Activated T-helper 1 cell treated with anti-CD3 and anti-CD28 coated beads, Interleukin-12 subunit alpha, Interleukin-12 subunit beta, Interleukin-2, Interleukin-4 antibody, amounts not matched to agents 30 ng/mL and 10 ng/mL and 1 ng/mL, durations not matched to agents 14 hours and 24 hours and 36 hours (primary cell): ENCODE measurements at places on chromosomes 3 and 15. TPM values are rescaled to one million over a fixed set of nuclear protein-coding genes. Genes with fewer than 3 reads are reported as not detected.

DNA sequence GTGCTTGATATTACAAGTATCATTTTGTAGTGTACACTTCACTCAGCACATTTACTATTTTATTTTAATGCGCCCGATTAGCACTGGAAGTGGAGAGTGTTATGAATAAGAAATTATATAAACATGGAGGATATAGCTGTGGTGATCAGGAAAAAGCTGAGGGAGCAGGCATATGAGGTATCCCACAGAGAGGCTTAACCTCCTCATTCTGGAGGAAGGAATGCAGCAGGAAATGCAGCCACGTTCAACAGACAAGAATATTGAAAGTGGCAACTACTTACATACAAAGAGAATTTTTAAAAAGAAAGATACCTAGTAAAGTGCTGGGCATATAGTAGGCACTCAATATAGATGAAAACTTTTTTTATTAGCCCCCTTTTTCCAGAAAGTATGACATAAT is 166.0 kb upstream of the SATB1 start:
- H3K27me3 ChIP-seq, result no peaks in the 10 kb centered on the region
- H3K27ac ChIP-seq, result no peak overlapping the region
- H3K4me1 ChIP-seq, result no peaks in the 10 kb centered on the region
- DNase-seq, result no peak

GRCh38 chr3:122063908-122064307 is 8.7 kb downstream of the CD86 start:
- peaks cover 6% of the 10 kb centered on the region for H3K36me3 ChIP-seq
- peaks cover 5% of the 10 kb centered on the region for H3K27me3 ChIP-seq
- no peak for DNase-seq
- H3K27ac ChIP-seq, result no peak overlapping the region
- no peak overlapping the region for H3K4me3 ChIP-seq
- H3K4me1 ChIP-seq, result peaks cover 13% of the 10 kb centered on the region

DNA sequence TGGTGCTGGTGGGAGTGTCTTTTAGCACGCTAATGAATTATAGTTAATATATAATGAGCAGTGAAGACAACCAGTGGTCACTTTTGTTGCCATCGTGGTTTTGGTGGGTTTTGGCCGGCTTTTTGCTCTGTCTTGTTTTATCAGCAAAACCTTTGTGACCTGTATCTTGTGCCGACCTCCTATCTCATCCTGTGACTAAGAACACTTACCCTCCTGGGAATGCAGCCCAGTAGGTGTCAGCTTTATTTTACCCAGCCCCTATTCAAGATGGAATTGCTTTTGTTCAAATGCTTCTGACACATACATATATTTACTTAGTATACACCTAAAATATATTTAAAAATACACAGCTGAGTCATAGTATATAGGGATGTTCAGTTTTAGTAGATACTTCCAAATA is 770.3 kb downstream of the PDCD6IP start:
- no peak overlapping the region for H3K4me3 ChIP-seq
- H3K4me1 ChIP-seq, result no peaks in the 10 kb centered on the region
- no peaks in the 10 kb centered on the region for H3K27me3 ChIP-seq

DNA sequence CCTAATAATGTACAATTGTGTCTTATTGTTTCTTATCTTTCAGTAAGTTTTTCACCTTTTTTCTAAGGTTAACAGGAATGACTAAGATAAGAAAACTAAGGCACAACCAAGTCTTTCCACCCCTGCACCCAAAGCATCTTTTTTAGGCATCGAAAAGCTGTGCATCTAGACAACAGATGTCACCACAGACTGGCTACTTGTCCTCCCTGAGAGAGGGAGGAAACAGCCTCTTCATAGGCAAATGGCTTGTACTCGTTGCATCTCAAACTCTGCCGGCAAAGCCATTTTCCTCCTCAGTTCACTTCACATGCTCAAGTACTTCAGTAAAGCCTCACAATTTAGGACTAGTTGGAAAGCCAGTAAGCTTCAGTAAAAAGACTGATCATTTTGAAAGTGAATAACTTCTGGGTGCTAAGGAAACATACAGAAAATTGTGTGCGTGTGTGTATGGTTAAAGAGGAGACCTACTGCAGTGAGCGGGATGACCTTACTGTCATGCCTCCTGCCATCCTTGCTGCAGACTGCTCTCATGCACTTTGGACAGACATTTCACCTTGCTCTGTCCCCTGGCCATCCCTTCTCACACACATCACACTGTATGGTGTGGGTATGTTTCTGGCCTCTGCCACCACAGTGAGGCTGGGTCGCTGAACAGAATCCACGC is 36.5 kb upstream of the HACD2 start:
- H3K27ac ChIP-seq, result no peak overlapping the region
- DNase-seq, result no peak
- H3K36me3 ChIP-seq, result no peaks in the 10 kb centered on the region
- no peak overlapping the region for H3K4me3 ChIP-seq
- no peaks in the 10 kb centered on the region for H3K4me1 ChIP-seq

DNA sequence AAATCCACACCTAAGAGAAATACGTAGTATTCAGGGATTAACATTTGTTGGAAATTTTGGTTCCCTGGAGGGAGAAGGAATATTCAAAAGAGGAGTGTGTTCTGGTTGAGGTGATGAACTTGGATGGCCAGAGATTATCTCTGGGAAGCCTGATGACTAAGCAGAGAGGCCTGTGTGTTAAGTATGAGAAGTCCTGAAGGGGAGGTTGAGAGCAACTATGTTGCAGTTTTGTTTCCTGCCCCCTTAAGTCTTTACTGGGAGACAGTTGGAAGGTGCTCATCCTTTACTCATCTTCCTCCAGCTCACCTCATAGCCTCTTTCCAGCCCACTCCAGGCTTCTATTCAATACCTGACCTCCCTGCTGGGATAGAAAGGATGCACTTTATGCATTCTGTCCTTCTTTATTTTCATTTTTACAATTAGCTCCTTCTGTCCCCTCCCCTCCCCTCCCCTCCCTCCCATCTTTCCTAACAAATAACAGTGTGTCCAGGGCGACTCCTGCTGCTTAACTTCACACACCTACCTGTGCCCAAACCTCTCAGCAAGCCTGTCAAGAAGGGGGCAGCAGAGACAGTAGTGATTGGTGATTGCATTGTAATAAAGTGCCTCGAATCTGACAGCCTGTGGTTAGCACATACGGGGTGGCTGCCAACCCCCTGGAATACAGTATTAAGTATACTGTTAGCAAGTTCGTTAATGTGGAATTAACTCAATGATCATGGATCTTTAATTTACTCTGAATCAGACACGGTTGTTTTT is 11.9 kb downstream of the RAP2B start:
- no peak for DNase-seq
- no peaks in the 10 kb centered on the region for H3K4me1 ChIP-seq

DNA sequence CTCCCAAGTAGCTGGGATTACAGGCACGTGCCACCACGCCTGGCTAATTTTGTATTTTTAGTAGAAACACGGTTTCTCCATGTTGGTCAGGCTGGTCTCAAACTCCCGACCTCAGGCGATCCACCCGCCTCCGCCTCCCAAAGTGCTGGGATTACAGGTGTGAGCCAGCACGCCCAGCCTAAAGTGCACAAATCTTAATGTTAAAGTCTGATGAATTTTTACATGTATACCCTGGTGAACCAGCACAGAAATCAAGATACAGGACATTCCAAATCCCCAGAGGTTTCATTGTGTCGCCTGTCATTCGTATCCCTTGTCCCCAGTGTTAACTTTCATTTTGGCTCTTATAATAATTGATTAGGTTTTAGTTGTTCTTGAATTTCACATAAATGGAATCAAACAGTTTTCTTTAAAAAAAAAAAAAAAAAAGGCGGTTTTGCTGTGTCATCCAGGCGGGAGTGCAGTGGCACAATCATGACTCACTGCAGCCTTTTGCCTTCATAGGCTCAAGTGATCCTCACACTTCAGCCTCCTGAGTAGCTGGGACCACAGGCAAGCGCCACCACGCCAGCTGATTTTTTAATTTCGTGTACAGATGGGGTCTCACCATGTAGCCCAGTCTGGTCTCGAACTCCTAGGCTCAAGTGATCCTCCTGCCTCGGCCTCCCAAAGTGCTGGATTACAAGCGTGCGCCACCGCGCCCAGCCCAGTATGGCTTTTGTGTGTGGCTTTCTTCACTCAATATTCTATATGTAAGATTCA is 1.5 kb upstream of the TM4SF19 start:
- H3K4me1 ChIP-seq, result no peaks in the 10 kb centered on the region
- H3K4me3 ChIP-seq, result no peak overlapping the region
- H3K36me3 ChIP-seq, result no peaks in the 10 kb centered on the region
- H3K27me3 ChIP-seq, result no peaks in the 10 kb centered on the region
- H3K27ac ChIP-seq, result no peak overlapping the region

DNA sequence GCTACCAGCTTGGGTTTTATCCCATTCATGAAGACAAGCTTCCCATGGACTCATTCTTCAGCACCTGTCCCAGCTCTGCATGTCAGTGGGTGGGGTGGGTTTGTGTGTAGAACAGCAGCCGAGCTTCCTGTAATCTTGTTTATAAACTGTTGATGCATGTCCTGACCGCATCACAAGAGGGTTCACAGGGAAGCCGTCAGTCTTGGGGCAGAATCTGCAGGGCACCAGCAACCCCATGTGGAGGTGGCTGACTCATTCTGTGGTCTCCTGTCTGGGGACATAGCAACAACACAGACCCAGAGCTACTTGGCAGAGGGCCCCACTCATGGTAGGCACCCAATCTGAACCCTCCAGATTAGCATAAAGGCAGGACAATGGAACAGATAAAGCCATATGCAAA is 35.6 kb downstream of the DAPK2 start:
- H3K27ac ChIP-seq, result peak overlapping the region; percentile 87
- H3K4me3 ChIP-seq, result peak overlapping the region; percentile 64
- no peaks in the 10 kb centered on the region for H3K36me3 ChIP-seq
- peak; percentile 79 for DNase-seq
- H3K27me3 ChIP-seq, result no peaks in the 10 kb centered on the region

Gene GPR149
- not detected in 2 replicates for total RNA-seq
